ENCODE measurements at places on chromosomes 1 and 21.

DNA sequence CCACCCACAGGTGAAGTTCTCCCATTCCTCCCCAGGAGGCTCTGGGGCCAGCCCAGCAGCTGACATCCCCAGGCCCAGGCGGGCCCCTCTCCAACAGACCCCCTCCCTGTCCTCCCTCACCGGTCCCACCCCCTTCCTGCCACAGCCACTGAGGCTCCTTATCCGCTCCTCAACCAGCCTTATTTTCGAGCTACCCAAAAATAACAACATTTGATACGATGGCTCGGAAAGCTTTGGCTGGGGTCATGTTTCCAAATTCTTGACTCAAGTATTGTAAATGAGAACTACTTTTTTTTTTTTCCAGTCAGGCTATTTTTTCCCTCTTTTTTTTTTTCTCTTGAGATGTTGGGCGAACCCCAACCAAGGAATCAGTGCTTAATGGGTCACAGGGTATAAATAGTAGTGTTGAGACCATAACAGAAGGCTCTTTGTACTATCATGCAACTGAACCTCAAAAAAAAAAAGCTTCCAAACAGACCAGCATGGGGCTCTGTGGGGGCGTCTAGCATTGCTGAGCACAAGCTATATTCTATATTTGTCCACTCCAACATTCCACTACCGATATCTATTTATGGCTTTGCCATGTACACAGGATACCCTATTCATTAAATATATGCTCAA lies 27.2 kb downstream of the IRF2BP2 start:
- no peak for DNase-seq

GRCh38 chr1:113770031-113770430 lies 10.7 kb upstream of the PHTF1 start:
- no peak for DNase-seq

GRCh38 chr1:27400082-27400962 lies 7.9 kb downstream of the GPR3 start:
- DNase-seq = no peak

- DNase-seq = no peak
Measured at GRCh38 chr1:46617833-46618232, 1.2 kb upstream of the MOB3C start.

GRCh38 chr1:42690477-42691156 lies 8.4 kb downstream of the YBX1 start:
- DNase-seq = no peak

DNA sequence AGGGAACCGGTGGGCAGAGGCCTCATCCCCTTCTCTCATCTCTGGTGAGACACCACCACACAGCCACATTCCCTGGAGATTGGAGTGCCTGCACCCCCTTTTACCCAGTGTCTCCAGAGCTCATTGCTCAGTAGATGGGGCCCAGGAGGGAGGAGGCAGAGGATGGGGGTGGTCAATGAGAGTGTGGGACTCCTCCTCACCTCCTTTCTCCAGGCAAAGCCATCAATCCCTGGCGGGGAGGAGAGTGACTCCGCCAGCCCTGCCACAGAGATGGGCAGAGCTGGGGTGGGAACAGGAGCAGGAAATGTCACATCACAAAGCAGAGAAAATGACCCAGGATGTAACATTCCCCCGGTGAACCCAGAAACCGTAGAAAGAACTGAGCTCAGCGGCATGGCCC lies 117.2 kb downstream of the MATN1 start:
- no peak for DNase-seq

DNA sequence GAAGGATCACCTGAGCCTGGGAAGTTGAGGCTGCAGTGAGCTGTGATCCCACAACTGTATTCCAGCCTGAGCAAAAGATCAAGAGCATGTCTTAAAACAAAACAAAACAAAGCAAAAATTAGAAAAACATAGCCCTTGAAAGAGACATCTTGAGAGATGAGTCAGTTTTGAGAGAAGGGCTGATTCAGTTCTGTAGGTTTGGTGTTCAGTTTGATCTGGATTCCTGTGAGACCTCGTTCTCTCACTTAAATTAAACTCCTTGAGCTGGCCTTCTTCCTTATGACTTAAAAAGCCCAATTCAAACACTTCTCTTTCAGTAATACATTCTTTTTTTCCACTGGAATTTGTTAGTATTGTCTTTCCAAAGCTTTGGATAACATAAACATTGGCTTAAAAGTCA lies 164.2 kb downstream of the NRIP1 start:
- no peak for DNase-seq

- DNase-seq = no peak
Measured at GRCh38 chr21:15626031-15626430, 103.8 kb upstream of the USP25 start.

GRCh38 chr1:11318982-11319381 lies 46.0 kb downstream of the UBIAD1 start:
- DNase-seq = no peak

DNA sequence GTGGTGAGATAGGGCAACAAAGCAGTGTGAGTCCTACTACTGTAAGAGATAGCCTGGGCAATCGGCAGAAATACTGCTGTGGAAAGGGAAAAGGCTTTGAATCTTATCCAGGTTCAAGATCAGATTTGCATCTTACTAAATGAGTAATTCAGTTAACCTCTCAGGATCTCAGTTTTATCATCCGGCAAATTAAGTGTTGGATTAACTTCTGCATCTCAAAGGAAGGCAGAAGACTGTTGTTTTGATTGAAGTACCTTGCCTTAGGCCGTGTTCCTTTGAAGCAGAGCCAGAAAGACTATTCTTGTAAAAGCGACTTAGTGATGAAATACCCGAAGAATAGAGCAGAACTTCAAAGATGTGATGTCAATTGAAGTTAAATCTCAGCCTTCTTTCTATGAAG lies 612.9 kb upstream of the USP24 start:
- no peak for DNase-seq

- no peak for DNase-seq
Measured at GRCh38 chr1:32623775-32624174, 26.6 kb downstream of the ZBTB8OS start.

- no peak for DNase-seq
Measured at GRCh38 chr1:78718566-78718965, 68.9 kb downstream of the IFI44 start.

GRCh38 chr1:91781901-91782622 lies 103.9 kb downstream of the TGFBR3 start:
- DNase-seq = no peak

DNA sequence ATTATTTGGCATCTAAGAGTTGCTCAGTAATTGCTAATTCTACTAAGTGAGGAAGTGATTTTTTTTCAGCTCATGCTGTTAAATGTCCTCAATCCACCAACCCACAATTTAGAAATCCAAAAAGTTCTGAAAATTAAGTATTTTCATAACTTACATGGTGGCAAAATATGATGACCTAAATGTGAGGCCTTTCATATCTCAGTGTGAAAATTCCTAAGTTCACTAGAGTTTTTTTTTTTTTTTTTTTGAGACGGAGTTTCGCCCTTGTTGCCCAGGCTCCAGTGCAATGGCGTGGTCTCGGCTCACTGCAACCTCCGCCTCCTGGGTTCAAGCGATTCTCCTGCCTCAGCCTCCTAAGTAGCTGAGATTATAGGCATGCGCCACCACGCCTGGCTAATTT lies 5.6 kb downstream of the NUCKS1 start:
- DNase-seq = no peak

DNA sequence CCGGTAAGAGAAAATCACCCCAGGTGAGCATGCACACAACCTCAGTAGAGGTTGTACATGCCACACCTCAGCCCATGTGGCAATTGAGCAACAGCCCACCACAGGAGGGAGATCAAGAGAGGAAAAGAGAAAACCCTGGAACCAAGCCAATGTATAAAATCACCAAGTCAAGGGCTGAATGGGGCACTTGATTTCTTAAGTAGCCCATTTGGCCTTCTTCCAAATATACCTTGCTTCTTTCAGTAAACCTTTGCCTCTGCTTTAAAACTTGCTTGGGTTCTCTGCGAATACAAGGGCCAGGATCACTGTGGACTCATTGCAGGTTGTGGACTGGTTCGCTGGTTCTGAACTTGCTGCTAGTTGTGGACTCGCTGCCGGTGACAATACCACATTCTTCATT lies 1814.0 kb downstream of the PLA2G4A start:
- no peak for DNase-seq

GRCh38 chr1:55402142-55402541 lies 187.0 kb upstream of the USP24 start:
- no peak for DNase-seq

GRCh38 chr1:86998727-86999126 lies 84.3 kb downstream of the HS2ST1 start:
- DNase-seq = no peak

GRCh38 chr1:159867664-159868026 lies 5.2 kb upstream of the VSIG8 start:
- DNase-seq = no peak

DNA sequence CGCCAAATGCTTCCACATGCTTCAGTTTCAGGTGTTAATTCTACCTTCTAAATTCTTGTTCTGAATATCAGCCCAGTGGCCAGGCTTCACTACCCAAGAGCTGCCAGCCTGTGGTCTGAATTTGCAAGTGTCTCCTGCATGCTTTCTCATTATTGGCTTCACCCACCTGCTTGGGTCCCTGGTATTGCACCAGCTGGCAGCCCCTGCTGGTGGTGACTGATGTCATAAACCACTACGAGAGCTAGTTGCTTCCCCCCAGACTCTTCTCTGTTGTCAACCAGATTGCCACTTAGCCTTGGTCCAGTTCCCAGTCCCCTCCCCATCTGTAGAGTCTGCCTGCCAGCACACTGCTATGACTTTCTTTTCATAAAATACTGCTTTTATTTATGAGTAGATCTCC lies 197.7 kb upstream of the DUSP10 start:
- DNase-seq = no peak

DNA sequence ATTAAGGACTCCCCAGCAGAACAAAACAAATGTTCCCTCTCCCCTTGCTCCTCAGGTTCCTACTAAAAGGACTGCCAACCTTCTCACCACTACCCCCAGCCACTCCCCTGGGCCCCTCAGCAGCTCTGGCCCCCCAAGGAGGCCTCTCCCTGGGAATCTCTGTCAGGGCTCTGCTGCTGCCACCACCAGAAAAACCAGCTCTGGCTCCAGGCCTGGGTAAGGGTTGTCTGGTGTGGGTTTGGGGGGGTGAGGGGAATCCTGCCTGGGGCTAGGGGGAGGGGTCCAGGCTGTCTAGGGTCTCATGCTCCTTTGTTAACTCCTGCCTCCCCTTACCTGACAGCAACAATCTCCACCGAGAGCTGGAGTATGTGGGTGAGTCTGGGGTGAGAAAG lies 4.8 kb downstream of the NECTIN4 start:
- DNase-seq = no peak

GRCh38 chr1:113605146-113605545 lies 154.1 kb downstream of the PHTF1 start:
- no peak for DNase-seq

DNA sequence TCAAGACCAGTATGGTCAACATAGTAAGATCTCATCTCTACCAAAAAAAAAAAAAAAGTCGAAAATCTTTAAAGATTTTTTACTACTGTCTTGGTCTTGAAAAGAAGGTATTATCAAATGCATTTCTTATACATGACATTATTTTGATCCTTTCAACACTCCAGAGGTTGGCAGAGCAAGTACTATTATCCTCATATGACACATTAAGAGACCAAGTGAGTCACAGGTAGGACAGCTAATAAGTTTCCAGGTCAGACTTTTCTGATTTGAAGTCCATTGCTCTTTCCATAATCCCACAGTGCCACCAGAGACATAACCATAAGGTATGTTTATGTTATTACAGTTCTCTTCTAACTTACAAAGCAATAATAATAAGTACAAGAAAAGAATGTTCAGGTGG lies 15.2 kb downstream of the DBT start:
- no peak for DNase-seq

- no peak for DNase-seq
Measured at GRCh38 chr1:21687081-21687529, 17.9 kb upstream of the RAP1GAP start.

DNA sequence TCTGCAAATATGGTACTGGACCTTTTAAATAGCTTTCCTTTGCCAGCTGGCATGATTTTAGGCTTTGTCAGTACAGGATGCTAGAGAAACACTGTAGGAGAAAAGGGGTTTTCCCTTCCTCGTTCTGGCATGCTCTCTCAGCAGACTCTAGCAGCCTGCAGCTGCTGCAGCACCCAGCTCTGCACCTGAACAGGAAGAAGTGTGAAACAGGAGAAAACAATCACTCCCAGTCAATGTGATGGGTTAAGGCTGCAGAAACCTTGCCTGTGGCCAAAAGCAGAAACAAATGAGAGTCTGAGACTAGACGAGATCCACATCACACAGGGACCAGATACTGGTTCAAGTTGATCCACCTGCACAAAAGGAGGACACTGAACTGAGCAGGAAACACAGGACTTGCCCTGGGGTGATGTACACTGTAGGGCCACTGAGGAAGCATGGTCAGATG lies 21.2 kb downstream of the OVGP1 start:
- peak; percentile 57 for DNase-seq

GRCh38 chr1:155192346-155193274 lies 15.1 kb downstream of the THBS3 start:
- DNase-seq = peak; percentile 32

DNA sequence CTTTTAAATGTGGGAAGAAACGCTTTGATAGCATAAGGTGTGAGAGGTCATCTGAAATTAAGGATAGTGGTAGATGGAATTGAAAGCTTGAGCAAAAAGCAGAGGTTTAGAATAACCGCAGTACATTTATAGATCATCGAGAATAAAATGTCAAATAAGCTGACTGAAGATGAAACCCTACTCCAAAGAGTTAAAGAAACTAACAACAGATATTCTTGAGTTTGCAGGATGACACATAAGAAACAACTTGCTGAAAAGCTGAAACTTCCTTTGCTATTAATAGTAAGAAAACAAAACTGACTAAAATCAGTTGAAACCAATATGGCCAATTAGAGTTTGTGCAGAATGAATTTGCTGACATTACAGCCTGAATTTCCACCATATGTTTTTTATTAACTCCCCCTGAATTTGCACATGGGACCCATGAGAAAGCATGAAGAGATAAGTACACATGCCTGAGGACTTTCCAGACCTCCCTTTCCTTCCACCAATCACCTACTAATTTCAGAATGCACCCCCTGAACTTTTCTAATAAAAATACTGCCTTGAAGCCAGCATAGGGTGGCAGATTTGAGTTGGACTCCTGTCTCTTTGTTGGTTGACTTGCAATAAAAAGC lies 1.7 kb upstream of the C1orf185 start:
- peak; percentile 38 for DNase-seq

DNA sequence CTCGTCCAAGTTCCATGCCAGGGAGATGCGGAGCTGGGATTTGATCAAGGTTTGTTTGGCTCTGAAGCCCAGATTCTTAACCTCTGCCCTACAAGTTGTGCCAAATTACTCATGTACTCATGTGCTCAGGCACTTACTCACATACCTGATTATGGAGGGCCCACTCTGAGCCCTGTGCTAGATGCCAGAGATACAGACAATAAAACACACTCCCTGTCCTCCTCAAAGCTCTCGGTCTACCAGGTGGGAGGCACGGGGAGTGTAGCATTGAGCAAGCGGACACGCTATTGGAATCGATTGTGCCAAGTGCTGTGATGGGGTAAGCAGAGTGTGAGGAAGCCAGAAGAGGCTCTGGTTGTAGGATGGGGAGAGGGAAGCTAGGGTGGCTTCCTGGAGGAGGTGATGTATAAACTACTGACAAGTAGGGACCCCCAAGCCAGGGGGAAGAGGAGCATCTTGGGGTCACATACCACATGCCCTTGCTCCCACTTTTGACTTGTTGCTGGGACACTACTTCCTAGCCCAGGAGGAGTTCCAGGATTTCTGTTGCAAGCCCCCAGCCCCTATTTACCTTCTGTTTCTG lies 49.8 kb upstream of the IFNLR1 start:
- no peak for DNase-seq
